ENCODE measurements at places on chromosomes 3 and 15. TPM values are rescaled to one million over a fixed set of nuclear protein-coding genes. Genes with fewer than 3 reads are reported as not detected.

The CILP gene
- 0.24 TPM for total RNA-seq

The SLC51B gene
- 16.8 TPM for total RNA-seq

The FBXL22 gene
- total RNA-seq, result 0.18 TPM

The EFHB gene
- 2.0 TPM for total RNA-seq
